Renal pelvis (tissue), 12 donors: ENCODE measurements at places on chromosomes 16 and 17.
A peak's percentile ranks its signal among the peaks of the same experiment; 100 is the strongest.

GRCh38 chr16:50314665-50315064, 48.3 kb downstream of the ADCY7 start:
- DNase-seq, result no peak

GRCh38 chr17:34974179-34974578, 6.1 kb upstream of the LIG3 start:
- DNase-seq, result no peak

DNA sequence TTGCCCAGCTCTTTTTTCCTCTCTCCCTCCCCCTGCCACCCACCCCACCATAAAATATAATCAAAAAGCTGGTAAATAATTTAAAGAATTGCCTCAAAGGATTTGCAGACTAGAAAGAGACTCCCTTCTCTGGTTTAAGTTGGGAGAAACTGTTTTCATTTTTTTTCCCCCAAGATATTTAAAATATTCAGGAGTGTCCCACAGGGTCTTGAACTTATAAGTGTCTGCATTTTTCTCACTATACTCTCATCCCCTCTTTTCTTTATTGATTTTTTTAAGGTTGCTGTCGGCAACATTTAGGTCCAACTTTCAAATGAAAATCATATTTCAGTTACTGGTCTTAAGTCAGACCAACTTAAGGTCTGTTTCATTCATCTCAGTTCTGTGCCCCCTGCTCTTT, 210.2 kb downstream of the MSI2 start:
- no peak for DNase-seq

DNA sequence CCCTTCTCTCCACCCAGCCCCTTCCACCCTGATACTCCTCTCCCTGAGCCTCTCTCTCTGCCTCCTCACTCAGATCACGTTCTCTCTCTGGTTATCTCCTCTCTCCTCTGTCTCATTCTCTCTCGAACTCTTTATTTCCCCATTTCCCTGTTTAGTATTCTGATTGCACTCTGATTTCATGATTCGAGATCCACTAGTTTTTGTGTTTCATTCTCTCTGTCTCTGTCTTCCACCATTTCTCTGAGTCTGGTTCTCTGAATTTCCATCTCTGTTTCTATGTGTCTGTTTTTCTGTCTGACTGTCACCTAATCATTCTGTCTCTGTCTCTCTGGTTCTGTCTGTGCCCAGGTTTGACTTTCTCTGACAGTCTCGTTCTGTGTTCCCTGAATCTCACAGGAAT, 2.0 kb downstream of the SEZ6L2 start:
- no peak for DNase-seq

DNA sequence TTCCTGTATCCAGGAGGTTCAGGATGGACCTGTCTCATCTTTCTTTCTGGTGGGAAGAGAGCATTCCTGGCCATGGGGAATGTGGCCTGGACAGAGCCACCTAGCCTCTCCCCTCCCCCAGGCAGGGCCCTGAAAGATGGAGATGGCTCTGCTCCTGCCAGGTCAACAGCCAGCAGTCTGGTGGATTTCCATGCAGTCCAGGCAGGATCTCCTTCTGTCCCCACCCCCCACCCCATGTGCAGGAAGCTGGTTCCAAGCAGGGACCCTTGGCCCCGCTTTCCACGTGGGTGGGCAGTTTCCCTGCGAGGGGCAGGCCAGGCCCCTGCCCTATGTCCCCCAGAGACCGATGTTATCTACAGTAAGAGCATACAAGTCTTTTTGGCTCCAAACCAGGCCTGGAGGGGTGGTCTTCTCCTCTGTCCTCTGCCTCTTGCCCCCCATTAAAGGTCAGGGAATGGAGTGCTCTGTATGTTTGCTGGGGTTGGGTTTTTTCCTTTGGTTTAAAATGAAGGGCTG, 240.5 kb downstream of the SEC14L1 start:
- DNase-seq, result no peak

GRCh38 chr16:79278506-79278905, 322.0 kb downstream of the MAF start:
- no peak for DNase-seq

- DNase-seq, result no peak
These were observed 34.5 kb downstream of the TBC1D16 start for GRCh38 chr17:80000981-80001775.

DNA sequence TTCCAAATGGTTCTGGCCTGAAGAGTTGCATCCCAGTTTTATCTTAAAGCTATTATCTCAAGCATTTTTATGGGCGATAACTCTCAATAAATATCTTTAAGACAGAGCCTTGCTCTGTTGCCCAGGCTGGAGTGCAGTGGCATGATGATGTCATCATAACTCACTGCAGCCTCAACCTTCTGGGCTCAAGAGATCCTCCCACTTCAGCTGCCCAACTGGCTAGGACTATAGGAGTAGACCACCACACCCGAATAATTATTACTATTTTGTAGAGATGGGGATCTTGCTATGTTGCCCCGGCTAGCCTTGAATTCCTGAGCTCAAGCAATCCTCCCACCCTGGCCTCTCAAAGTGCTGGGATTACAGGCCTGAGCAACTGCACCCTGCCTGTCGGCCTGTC, 26.1 kb upstream of the CYTH1 start:
- no peak for DNase-seq

GRCh38 chr17:2814049-2814448, 17.8 kb downstream of the RAP1GAP2 start:
- no peak for DNase-seq

GRCh38 chr17:47120521-47121095, 68.5 kb downstream of the CDC27 start:
- DNase-seq, result no peak

GRCh38 chr17:80861892-80862291, 129.7 kb upstream of the CHMP6 start:
- DNase-seq, result peak; percentile 35

DNA sequence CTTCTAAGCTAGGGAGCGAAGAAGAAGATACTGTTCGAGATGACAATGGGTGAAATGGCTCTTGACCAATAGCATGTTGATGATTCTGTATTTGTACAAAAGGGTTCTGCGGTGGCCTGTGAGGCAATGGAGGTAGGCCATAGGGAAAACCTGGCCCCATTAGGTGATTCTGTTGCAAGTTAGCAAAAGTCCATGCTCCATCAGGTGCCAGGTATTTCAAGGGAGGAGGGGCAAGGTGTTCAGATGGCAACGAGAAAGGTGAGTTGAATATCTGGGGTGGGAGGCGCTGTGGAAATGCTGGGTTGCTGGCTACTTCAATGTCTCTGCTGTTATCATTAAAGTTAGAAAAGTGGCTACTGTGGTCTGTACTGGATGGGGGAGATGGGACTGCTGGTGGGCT, 62.8 kb downstream of the CACNG1 start:
- DNase-seq, result peak; percentile 27

DNA sequence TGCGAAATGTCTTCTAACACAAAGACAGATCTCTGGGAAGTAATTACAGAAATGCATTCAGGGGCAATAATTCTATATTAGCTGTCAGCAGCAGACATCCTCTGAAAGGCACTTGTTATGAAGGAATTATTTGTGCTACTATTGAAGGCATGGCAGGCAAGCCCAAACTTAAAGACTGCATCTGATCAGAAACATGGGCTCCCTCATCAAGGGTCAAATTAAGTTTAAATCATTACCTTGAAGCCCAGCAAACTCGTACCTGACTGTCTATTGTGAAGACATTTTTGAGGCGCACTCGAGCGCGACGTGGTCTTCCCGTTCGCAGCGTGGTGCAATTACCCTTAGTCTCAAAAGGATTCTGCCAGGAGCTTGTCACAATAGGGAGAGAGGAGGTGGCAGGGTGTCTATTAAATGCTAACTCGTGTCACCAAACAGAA, 110.6 kb downstream of the ZNF423 start:
- DNase-seq, result no peak

- DNase-seq, result no peak
These were observed 123.6 kb downstream of the CMIP start for GRCh38 chr16:81567987-81568748.

DNA sequence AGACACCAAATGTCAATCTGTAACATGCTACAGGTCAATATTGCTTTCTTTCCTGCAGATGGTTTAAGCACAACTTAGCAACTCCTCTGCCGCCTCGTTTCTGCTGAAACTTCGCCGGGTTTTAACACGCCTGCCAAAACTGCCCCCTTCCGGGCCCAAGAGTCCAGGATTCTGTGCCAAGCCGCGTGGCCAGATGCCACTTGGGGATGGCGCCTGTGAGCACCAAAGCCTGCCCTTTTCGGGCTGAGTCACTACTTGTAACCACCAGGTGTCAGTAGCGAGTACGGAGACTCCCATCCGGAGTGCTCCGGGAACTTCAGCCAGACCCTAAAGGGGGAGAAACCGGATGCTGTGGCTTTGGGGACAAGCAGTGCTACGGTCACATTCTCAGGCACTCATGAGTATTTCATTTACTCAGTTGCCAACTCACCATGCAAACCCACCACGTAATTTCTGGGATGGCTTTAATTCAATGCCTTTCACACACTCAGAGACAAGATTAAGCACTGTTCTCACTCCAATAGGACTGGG, 7.8 kb downstream of the PMP22 start:
- peak; percentile 56 for DNase-seq

- DNase-seq, result no peak
These were observed 858 bp upstream of the ASPSCR1 start for GRCh38 chr17:81976332-81977210.

DNA sequence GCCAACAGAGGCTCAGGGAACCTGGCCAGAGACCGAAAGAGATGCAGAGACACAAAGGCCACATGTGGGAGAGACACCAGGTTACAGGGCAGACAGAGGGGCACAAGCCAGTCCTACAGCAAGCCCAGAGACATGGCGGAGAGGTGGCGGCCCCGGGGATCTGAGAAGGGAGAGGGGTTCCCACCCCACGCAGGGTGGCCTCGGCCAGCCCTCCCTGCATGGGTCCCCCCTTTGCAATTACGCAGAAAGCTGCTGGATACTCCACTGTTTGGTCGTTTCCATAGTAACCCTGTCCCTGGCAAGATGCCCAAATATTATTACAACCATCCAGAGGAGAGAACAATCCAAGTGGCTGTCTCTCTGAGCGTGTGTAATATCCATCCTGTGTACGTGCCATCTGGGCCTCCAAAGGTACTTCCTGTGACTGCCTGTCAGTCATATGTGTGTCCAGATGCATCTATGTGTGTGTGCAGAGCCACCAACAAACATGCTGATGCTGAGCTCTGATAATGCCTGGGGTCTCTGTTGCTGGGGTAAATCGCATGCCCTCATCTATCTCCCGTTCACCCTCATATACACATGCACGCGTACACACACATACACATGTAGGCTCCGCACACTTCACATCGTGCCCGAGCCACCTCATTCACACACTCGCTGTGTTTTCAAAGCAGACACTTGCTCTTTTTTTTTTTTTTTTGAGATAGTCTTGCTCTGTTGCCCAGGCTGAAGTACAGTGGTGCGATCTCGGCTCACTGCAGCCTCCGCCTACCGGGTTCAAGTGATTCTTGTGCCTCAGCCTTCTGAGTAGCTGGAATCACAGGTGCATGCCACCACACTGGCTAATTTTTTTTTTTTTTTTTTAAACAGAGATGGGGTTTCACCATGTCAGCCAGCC, 5.5 kb downstream of the PCGF2 start:
- DNase-seq, result peak; percentile 79

- no peak for DNase-seq
These were observed 2.6 kb downstream of the CPD start for GRCh38 chr17:30381340-30381659.

DNA sequence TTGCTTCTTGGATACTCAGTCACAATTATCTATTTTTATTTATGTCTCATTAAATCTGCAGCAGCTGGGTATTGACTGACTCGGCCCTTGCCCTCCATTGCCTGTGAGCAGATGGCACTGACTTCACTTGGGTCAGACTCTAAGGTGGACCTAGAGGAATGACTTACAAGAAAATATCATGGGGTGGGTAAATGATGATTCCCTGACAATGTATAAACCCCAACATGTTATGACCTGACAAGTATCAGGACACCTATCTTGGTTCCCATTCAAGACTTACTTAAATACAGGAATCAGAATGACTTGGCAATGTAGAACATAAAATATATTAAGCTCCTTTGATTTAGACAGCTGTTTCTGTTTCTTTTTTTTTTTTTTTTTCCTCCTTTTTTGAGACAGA, 953.5 kb downstream of the CDH11 start:
- no peak for DNase-seq

DNA sequence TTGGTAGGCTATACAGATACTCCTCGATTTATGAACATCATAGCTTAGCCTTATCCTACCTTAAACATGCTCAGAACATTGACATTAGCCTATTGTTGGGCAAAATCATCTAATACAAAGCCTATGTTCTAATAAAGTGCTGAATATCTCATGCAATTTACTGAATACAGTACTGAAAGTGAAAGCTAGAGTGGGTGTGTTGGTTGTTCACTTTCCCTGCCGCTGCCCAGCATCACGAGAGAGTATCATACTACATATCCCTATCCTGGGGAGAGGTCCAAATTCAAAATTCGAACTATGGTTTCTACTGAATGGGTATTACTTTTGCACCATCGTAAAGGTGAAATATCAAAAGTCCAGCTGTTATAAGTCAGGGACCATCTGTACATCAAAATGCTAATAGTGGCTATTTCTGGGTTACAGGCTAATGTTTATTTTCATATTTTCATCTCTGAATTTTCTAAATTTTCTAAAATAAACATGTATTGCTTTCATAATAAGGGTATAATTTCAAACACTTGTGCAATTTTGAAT, 54.5 kb downstream of the NACA2 start:
- no peak for DNase-seq

DNA sequence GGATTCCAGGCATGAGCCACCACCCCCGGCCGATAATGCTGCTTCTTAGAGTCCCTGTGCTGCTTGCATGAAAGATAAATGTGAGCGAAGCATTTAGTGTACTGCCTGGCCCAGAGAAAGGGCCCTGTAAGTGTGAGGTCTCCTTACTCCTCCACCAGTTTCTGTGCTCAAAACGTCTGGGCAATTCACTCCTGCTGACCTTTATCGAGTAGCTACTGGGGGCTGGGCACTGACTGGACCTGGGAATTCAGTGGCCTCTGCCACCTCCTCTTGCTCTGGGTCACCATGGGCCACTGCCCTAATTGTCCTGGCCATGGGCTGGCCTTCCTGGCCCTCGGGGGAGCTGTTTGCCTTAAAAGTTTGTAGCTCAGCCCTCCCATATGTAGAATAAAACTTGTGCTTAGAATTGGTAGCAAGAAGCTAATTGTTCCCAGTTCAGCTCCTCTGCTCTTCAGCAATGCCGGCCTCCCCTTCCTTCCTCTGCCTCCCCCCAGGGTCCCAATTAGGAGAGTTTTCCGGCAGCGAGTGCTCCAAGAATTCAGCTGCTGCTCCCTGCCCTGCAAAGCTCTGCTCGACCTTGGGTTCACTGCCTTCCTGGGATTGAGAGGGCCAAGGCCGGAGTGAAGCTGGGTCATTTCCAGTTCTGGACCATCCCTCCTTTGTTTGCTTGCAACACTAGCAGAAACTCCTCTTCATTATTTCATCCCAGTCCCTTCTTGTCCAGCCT, 98.9 kb upstream of the CDC42EP4 start:
- DNase-seq, result no peak

- no peak for DNase-seq
These were observed 1.2 kb upstream of the CBX4 start for GRCh38 chr17:79840269-79840988.
